Mesendoderm (in vitro differentiated cells): ENCODE measurements at places on chromosomes 12 and 14.
A peak's percentile ranks its signal among the peaks of the same experiment; 100 is the strongest.

DNA sequence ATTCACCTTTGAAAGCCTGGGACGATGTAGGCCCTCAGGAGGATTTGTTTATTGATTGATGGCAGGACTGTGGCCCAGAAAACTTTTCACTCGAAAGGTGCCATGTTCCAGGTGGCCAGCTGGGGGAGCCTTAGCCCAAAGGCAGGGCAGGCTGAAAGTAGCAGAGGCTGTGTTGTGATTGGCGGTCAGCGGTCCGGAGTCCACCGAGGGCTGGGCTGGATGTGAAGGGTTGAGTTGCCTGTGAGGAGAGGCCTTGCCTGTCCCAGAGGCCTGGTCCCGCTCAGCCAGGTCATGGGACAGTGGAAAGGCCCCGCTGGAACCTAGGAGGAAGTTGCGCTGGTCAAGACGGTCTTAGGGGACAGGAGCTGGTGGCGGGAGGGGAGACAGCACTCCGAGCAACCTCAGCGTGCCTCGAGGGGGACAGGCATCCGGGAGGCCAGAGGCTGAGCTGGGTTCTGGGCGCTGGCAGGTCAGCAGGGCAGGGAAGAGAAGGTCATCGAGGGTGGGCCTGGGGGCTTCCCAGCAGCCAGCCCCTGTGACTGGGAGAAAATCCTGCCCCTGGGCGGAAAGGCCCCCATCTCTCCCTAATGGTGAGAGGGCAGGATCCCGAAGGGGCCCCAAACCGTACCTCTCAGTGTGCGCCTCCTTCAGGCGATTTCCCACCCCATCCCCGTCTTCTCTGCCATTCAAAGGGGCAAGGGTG lies 26.3 kb downstream of the CMA1 start:
- DNase-seq, result peak; percentile 88

GRCh38 chr12:76119887-76120286 lies 35.4 kb upstream of the NAP1L1 start:
- DNase-seq, result no peak

GRCh38 chr14:93033983-93034670 lies 81.6 kb downstream of the ITPK1 start:
- peak; percentile 41 for DNase-seq

DNA sequence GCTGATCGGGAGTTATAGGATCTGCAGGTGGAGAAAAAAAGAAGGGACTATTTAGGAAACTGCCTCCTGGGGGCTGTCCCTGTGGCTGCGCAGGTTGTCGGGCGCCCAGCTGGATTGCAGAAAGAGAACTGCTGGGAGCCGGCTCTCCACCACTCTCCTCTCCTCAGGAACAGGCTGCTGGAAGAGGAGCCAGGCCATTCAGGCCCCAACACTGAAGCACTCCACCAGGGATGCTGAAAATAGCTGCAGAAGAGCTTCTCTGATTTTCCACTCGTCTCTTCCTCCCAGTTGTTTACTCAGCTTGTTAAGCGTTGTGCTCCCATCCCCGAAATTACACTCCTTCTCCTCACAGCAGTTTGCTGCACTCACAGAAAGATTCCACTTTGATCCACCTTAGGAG lies 347.3 kb downstream of the GLT1D1 start:
- DNase-seq, result no peak

GRCh38 chr14:42023452-42023851 lies 416.8 kb downstream of the LRFN5 start:
- no peak for DNase-seq

DNA sequence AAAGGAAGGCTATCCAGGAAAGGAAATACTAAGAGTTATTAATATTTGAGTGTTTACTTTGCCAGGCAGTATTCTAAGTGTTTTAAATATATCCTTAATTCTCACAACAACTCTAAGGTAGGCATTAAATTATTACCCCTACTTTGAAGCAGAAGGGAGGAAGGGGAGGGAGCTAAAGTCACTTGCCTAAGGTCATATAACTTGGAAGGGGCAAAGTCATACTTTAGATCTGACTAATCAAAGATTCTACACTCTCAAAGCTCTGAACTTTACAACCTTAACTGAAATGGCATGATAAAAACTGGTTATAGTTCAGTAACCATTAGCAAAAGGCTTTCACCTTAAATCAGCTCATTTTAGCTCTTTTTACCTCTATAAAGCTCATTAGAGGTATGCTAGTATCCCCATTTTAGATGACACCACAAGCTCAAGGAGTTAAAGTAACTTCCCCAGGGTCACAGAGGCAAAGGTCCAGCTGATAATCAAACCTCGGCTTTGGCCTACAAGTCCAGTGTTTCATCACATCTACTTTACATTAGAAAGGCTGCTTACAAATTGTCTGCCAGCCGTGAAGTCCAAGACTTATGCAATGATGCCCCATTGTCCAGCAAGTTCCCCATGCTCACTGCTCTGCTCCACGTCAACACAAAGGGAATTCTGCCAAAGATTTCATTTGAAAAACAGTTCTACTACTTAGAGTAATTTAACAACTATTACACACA lies 223.9 kb downstream of the MED13L start:
- no peak for DNase-seq

DNA sequence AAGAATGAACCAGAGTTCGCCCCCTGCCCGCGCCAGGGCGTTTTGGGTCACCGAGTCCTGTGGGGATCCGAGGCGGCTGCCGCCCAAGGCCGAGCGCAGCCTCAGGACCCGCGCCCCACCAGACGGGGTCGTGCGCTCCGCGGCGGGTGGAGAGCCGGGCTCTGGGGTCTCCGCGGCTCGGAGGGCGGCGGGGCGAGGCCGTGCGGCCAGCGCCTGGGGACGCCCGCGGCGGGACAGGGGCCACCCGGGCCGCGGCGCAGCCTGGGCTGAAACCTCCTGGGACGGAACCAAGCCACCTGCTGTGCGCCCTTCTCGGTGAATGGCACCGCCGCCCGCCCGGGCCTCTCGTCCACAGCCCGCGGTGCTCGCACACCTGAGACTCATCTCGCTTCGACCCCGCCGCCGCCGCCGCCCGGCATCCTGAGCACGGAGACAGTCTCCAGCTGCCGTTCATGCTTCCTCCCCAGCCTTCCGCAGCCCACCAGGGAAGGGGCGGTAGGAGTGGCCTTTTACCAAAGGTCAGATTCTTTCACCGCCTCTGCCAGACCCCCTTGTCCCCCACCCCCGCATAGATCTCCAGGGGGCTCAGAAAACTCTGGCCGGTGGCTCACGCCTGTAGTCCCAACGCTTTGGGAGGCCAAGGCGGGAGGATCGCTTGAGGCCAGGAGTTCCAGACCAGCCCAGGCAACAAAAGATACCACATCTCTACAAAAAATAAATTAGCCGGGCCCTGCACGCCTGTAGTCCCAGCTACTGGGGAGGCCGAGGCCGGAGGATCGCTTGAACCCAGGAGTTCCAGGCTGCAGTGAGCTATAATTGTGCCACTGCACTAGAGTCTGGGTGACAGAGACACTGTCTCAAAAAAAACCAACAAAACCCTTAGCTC lies 901 bp downstream of the B3GNT4 start:
- no peak for DNase-seq

DNA sequence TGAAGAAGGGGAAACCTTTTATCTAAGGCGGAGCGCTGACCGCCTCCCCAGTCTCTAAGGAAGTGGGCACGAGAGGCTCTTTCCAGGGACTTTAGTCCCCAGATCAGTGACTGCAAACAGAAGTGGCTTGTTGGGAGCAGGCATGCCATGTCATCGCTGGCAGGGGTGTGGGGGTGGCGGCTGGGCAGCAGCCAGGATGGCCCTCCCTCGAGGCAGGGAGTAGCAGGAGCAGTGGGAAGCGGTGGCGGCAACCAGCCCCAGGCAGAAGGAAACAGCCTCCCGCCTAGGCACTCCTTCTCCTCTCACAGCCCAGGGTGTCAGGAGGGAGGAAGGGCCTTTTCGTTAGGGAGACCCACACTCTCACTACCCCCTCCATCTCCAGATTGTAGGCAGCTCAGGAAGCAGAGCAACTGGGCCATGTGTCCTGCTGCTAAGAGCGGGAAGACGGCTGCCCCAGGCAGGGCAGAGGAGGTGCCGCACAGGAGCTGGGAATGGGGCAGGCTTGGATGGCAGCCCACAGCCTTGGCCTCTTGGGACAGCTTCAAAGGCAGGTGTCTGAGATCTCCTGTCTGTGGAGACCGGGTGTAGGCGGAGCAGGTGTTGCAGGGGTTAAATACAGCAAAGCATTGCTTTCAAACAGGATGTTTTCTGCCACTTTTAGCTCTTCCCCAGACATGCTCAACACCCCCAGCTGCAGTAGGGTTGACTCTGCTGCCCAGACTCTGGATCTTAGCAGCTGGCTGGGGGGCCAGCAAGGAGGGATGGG lies 21.8 kb downstream of the VDR start:
- DNase-seq, result no peak
